Fibroblast of skin of abdomen (primary cell): ENCODE measurements at places on chromosomes 3 and 15.

- DNase-seq: peak; percentile 16
These were observed 63.7 kb upstream of the CRTC3 start for GRCh38 chr15:90465930-90466567.

DNA sequence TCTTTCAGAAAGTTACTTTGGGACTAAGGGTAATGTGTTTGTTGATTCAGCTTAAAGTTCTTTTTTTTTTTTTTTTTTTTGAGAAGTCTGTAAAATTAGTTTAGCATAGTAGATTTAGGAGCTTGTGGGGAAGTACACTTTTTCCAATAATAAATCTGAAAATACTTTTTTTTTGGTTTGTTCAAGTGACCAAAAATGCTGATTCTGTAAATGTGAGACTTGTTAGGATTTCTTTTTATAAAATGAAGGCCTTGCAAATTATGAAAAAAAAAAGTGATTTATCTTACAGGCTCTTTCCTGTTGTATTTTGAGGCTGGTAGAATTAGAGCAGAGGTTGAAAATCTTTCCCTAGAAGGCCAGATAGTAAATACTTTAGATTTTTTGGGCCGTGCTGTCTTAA is 7.6 kb downstream of the OXNAD1 start:
- DNase-seq: no peak

DNA sequence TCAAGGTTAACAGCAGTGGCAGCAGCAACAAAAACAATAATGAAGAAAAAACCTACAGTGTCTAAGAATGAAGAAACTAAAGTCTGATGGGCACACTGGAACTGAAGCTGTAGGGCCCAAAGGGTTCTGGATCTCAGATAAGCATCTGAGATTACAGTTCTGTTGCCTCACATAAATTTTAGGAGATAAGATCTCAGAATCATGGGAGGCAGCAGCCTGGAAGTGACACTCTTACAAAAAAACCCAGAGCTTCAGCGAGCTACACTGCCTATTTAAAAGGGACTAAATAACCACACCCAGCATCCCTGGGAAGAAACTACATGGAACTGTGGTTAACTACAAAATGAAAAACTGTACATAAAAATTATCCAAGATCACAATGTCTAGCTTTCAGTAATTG is 61.2 kb downstream of the PLD1 start:
- no peak for DNase-seq

GRCh38 chr15:62775932-62776331 is 266.6 kb upstream of the TPM1 start:
- no peak for DNase-seq

- no peak for DNase-seq
These were observed 95.7 kb downstream of the LRIG1 start for GRCh38 chr3:66404903-66405700.

DNA sequence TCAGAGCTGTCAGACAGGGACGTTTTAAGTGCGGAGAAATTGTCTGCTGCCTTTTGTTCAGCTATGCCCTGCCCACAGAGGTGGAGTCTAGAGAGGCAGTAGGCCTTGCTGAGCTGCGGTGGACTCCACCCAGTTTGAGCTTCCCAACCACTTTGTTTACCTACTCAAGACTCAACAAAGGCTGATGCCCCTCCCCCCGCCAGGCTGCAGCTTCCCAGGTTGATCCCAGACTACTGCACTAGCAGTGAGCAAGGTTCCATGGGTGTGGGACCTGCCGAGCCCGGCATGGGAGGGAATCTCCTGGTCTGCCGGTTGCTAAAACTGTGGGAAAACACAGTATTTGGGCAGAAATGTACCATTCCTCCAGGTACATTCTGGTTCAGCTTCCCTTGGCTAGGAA is 282.1 kb downstream of the VGLL3 start:
- DNase-seq: no peak

- DNase-seq: no peak
These were observed 84.1 kb downstream of the ST6GAL1 start for GRCh38 chr3:187014417-187014864.

DNA sequence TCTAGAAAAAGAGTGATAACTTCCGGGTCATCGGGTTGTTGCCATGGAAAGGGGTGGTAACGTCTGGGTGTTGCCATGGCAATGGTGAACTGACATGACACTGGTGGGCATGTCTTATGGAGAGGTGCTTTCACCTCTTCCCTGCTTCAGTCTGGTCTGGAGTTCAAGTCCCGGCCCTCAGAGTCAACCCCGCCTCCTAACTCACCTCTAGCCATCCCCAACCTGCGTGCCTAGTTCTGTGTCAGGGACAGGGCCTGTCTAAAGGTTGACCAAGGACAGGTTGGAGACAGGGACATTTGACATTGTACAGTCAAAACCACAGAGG is 96.0 kb downstream of the LSM3 start:
- no peak for DNase-seq

GRCh38 chr15:59885832-59886231 is 118.3 kb upstream of the FOXB1 start:
- peak; percentile 75 for DNase-seq

- no peak for DNase-seq
These were observed 109.6 kb upstream of the PHLDB2 start for GRCh38 chr3:111749171-111750170.

GRCh38 chr3:4340411-4341335 is 37.5 kb downstream of the SETMAR start:
- DNase-seq: no peak

DNA sequence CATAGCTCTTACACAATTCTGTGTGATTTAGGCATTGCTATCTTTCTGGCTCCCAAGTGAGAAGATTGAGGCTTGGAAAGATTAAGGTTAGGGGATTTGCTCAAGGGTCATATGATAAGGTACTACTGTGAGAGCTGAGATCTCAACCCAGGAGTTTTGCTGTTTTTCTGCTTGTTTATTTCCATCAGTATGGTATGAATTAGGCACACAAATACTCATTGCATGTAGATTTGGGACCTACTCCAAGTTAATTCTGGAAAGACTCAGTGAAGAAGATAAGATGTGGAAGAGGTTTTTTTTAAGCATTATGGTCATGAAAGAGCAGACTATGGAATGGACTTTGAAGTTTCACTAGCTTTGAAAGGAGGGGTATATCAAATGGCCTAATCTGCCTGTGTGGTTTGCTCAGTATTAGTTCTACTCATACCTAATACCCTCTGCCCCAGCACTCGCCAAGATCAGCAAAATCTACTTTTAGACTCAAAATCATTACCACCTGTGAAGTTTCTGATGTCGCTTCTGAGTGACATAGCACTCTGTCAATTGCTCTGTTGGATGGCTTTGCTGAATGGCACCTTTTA is 12.5 kb downstream of the MBNL1 start:
- DNase-seq: no peak

DNA sequence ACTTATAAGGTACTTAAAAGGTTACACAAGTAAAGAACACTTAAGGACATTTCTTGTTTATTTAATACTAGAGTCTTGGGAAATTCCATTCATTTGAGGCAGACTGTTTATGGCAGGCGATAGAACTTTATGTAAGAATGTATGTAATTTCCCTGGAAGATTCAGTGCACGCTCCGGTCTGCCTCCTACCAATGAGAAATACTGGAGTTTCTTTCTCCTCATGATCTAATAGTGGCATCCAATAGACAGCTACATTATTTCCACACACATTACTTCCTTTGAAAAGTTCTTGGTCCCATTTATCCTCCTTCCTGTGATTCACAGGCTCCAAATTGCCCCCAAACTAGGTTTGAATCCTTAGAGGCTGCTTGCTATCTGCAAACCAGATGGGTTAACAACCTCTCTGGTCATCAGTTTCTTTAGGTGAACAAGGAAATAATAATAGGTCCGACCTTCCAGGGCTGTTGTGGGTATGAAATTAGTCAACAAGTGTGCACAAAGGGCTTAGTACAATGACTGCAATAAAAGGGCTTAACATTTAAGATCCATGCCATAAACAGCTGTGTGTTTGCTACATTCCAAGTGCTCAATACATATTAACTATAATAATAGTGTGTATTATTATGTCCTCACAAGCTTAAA is 30.7 kb downstream of the EIF4E3 start:
- DNase-seq: peak; percentile 91

- no peak for DNase-seq
These were observed 333.7 kb downstream of the EPHA3 start for GRCh38 chr3:89441141-89441540.

GRCh38 chr3:8500989-8501370 is 643 bp upstream of the LMCD1 start:
- no peak for DNase-seq

DNA sequence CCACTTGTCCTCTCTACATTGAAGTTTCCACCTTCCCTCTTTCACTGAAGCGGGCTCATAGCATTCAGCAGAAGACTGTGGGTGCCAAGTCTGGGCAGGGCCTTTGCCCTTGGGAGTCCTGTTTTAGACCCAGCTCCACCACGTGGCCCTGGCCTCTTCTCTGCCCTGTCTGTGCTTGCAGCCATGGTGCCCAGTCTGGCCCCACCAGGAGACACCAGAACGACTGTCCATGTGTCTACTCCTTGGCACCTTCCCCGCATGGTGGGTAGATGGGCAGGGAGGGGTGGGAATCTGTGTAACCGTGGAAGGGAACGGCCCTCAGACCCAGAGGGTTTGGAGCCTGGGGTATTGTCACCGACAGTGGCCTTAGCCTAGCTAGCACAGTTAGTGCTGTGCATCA is 17.9 kb upstream of the EMC3 start:
- no peak for DNase-seq

DNA sequence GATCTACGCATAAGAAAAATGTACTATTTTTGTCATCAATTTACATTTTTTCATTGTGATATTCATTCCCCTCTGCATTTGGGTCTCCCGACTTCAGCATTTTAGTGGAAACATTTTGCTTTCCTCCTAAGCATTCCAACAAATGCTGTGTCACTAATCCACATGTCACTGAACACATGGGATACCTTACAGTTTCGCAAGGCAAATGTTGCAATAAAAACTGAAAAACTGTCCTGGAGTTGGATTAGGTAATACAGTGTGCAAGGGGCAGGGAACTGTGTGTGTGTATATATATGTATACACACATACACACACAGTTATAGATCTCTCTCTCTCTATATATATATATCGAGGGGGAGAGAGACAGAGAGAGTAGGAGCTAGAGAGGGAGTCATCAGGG is 632.2 kb downstream of the MAGI1 start:
- DNase-seq: peak; percentile 53

DNA sequence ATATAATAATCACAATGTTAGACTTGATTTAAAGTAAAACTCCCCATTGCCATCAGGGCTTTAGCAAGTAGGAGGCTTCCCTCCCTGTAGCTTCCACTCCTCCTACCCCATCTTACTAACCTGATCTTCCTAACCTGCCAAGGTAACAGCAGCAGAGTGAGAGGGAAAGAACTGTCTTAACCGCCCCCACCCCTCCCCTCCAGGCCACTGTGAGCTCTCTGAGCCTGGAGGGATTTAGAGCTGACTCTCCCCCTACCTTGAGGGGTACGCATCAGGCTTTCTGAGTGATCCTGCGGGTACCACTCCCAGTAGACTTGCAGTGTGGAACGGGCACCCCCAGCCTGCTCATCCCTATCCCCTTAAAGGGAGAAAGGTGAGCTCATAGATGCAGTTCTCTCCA is 11.4 kb upstream of the PRSS50 start:
- DNase-seq: no peak

DNA sequence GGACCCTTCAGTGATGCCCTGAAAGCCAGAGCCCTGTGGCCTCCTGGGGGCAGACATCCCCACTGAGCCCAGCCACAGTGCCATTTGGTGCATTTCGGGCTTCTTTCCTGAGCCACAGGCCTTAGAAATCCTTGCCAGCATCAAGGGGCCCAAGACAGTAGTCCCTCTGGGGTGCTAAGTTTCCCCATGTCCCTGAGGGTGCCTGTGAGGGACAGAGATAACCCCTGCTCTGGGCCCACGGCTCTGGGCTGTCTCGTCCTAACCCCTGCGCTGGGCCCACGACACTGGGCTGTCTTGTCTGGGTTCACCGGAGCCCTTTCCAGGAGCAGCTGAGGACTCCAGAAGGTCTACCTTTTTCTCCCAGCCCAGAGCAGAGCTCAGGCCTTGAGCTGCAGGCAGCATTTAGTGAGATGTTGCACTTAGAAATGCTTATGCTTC is 45.1 kb upstream of the FGD5 start:
- DNase-seq: no peak

DNA sequence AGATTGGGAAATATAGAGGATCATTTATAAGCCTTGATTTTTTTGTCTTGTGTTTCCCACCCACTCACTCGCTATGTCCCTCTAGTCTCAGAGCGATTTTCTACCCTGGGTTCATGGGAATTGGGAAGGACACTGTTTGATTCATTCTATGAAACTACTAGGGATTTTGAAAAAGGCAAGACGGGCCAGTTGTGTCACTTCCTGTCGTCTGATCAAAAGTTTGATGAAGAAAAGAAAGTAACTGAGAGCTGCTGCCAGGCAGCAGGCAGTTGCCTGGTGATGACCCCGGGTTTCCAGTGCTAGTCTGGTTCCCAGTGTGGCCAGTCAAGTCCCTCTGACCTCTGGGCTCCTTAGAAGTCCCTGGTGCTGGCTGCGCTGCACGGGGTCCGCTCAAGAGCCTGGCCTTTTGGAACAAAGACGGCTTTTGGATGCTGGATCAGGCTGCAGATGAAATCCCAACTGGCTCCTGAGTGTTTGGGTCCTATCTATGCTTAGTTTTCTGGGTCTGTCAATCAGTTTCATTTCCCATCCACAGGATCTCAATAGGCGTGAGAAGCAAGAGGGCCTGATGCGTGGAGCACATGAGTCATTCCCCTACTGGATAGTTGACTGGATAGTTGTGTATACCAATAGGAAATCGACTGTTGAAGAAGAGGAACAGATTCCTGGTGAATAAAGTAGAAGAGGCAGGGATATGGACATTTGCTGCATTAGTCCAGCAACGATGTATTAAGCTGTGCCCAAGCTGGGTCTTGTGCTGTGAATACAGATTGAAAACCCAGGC is 89.7 kb downstream of the EEFSEC start:
- DNase-seq: no peak

DNA sequence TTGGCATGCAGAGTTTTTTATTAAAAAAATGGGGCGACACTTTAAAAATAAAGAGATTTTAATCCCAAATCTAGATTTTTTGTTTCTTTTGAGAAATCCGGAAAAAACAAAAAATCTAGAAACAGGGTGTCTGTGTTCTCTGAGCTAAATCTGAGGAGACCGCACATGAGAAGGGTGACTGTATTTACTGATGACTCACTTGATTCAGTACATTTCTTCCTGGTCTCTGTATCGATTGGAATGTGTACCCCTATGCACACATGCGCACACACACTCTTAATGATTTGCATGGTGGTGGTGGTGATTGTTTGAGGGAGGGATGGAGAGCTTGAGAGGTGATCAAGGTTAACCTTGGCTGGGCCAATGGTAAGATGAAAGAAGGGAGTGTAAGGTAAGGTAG is 443.1 kb upstream of the THRB start:
- peak; percentile 7 for DNase-seq

GRCh38 chr3:9022305-9023225 is 59.3 kb upstream of the RAD18 start:
- DNase-seq: no peak
